ENCODE measurements at places on chromosomes 6 and 20.

- DNase-seq = no peak
These were observed 29.7 kb upstream of the FAM50B start for GRCh38 chr6:3819161-3820110.

DNA sequence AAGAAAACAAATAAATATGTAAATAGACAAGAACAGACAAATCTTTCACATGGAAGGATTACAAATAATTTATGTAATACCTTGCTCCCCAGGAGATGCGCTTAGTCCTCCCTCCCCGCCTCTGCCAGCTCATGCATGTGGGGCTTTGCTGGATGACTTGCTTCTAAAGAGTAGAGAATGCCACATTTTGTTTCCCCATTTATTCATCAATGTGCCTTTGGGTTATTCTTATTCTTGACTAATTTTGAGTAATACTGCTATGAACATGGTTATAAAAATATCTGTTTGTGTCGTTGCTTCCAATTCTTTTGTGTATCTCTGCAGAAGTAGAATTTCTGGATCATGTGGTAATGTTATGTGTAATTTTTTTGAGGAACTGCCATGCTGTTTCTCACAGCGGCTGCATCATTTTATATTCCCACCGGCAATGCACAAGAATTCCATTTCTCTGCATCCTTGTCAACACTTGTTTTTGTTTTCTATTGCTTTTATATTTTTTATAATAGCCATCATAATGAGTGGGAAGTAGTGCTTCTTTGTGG lies 23.8 kb upstream of the DUSP22 start:
- DNase-seq = no peak

DNA sequence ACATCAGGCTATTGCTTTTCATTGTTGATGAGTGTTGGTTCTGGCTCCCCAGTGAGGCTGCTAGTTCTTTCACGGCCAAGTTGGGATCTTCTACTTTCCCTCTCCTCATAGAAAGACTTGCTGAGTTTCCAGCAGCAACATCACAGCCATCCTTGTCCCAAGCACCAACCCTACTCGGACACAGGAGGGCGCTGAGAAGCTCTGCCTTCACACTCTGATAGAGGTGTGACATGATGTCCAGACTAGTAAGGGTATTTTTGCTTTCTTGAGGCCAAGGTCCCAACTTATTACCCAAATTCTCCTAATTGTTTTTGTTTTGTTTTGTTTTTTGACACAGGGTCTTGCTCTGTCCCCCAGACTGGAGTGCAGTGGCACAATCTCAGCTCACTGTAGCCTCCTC lies 3.0 kb upstream of the GCM1 start:
- DNase-seq = no peak

GRCh38 chr6:1054653-1055014 lies 257.3 kb upstream of the FOXQ1 start:
- DNase-seq = no peak

GRCh38 chr6:108518714-108519576 lies 41.8 kb upstream of the FOXO3 start:
- no peak for DNase-seq

GRCh38 chr6:52243282-52243893 lies 912 bp downstream of the IL17F start:
- no peak for DNase-seq

DNA sequence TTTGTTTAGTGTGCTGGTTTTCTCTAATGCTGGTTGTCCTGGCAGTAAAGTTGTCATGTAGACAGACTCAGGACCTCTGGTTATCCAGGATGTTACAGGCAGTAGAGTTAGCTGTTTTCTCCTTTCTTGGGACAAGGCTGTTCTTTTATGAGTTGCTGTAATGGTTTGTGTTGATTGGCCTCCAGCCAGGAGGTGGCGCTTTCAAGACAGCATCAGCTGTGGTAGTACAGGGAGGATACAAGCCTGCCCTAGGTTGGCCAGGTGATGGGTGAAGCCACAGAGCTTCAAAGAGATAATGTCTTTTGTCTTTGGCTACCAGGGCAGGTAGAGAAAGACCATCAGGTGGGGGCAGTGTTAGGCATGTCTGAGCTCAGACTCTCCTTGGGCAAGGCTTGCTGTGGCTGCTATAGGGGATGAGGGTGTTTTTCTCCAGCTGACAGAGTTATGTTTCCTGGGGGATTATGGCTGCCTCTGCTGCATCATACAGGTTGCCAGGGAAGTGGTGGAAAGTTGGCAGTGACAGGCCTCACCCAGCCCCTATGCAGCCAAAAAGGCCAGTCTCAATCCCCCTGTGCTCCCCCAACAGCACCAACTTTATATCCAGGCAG lies 127.2 kb upstream of the TAB2 start:
- peak; percentile 36 for DNase-seq

DNA sequence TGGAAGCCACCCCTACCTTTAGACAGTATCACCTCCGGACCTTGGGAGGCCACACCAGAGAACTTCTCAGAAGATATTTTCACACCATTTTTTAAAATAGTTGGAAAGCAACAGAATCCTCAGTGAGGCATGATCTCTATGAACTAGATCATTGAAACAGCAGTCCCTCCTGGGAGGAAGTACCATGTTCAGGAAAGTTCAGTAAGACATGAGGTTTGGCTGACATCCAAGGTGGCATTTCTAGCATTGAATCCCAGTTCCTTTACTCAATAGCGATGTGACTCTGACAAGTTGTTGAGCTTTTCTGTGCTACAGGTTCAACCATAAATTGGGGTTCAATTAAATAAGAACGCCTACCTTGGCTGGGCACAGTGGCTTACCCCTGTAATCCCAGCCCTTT lies 169.0 kb downstream of the TBC1D7 start:
- no peak for DNase-seq

DNA sequence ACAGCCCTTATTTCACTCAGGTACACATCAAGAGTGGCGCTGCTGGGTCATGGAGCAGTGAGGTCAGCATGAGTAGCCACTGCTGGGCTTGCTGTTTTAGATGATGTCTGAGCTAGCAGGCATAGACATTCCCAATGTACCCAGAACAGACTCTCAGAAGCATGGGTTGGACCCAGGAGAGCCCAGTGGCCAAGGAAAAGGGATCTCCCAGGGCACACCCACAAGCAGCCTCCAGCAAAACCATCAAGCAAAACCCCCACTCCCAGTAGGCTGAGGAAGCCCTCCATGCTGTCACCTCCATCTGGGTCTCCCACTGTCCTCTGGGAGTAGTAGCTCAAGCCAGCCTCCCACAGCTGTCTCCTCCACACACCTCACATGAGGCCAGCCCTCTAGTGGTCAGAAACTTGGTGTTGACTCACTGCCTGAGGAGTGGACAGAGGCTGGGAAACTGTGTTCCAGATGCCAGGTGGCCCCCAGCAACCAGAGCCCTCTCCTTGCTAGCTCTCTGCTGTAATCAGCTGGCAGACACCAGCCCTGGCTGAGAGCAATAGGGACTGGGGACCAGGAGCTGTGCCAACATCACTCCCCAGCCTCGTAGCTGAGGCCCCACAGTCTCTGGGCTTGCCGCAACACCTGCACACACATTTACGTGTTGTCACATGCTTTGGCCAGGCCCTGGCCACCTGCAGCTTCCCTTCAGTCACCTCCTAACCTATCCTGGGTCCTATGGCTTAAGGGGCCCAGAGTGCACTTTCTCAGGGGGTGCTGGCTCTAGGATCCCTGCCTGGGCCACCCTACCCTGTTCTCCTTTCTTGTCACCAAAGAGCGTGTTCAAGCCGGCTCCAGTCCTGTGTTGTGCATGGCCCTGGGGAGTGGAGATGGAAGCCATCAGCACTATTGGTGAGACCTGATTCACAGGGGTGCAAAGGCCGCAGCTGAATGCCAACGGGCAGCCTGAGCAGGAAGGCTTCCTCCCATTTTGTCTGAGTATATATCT lies 1.9 kb upstream of the AP5S1 start:
- DNase-seq = no peak

DNA sequence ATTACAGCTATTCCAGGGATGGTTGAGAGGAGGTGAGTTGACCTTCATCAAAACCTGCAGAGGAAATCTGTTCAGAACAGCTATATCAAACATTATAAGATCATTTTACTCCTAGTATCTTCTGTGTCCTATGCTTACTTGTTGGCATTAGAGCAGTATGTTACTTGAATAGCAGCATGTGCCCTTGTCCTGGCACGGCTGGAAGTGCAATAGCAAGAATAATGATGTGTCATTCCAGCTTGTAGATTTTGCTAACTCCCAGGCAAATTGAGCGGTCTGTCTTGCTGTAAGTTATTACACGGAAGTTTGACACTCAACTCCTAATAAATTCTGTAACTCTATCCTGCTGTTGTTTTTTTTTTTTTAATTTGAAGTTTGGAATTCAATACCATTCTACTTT lies 385.5 kb downstream of the TENT5A start:
- no peak for DNase-seq

DNA sequence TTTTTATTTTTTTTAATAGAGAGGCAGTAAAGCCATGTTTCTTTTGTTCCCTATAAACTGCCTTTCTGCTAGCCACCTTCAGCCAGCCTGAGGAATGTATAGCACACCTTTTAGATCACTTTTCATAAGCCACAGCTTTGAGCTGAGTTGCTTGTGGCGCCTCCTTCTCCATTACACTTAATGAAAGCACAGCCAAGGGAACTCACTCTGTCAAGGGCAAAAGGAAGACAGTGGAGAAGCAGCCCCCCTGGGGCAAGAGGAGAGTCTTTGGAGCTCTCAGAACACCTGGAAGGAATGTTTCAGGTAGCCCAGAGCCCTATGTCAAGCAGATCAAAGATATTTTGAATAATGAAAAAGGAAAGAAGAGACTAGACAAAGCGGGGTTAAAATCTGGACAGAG lies 235.1 kb downstream of the CLIC5 start:
- DNase-seq = no peak

- DNase-seq = no peak
These were observed 21.9 kb upstream of the GSTA3 start for GRCh38 chr6:52931351-52931750.

GRCh38 chr6:139882977-139883728 lies 508.7 kb upstream of the CITED2 start:
- no peak for DNase-seq

GRCh38 chr6:43009124-43009523 lies 4.6 kb downstream of the MEA1 start:
- peak; percentile 43 for DNase-seq

DNA sequence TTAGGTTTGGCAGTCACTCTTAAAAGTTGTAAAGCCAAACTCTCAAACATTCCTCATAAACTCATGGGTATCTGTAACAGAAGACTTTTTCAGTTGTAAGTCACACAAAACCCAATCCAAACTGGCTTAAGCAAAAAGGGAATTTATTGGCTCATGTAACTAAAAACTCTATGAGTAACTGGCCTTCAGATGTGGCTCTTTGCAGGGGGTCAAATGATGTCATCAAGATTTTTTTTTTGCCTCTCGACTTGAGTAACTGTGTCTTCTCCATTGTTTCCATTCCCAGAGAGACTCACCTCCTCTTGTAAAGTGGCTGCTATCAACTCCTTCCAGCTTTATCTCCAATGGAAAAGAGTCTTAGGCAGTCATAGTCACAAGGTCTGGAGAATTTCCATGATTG lies 645.0 kb downstream of the DHX35 start:
- DNase-seq = no peak

DNA sequence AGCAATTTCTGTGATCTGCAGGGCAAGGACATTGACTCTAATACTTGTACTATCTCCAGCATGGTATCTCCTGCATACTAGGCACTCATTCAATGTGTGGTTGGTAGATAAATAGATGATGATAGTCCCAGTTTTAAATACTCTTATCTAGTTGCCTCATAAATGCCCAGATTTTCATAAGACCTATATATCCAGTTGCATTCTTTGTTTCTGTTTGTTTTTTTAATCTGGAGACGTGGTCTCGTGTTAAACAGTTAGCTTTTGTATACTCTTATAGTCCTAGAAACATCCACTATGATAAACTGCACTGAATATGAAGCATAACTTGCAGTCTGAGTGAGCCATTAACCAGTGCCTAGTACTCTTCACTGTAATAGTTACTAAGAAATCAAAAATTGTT lies 35.5 kb upstream of the SUMO4 start:
- no peak for DNase-seq

GRCh38 chr6:75333676-75334200 lies 49.1 kb upstream of the TMEM30A start:
- DNase-seq = no peak

DNA sequence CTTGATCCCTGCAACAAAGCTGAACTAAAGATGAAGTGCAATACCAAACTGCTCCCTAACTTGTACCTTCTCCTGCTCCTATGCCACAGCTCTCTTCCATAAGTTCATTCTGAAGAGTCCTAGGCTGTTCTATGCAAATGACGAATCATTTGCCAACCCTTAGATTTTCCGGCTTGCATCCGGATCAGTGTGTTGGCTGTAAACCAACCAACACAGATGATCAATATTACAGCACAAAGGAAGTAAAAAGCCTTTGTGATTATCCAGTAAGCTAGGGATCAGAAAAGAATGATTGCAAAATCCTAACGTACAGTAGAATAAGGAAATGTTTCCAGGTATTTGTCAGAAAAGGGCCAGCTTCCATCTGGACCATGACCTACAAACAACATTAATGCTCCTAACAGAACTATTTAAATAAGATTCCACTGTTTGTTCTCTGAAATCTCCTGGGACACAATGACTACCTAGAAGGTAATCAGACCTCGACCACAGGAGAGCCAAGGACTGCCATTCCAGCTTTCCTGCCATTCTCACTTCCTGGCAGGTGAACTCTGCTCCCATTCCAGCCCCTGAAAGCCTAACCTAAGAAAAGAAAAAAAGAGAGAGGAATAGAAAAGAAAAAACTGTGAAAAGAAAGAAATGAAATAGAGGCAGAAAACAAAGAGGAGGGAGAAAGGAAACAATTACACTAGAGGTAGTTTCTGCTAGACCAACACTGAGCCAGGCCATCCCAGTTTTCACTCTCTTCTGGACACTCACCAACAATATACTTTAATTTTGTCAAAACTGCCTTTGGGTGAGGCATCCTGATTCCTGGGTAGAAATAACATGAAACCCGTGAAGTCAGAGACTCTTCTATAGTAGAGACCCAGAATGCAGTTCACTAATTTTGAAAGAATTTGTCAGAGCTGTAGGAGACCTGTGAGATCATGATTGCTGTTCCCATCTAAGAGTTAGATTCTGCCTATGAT lies 19.7 kb downstream of the GMDS start:
- DNase-seq = no peak

GRCh38 chr6:56693246-56693607 lies 50.5 kb upstream of the DST start:
- DNase-seq = no peak

GRCh38 chr6:22253955-22254655 lies 42.7 kb downstream of the PRL start:
- DNase-seq = no peak
